ENCODE measurements at places on chromosomes 7 and 10.

DNA sequence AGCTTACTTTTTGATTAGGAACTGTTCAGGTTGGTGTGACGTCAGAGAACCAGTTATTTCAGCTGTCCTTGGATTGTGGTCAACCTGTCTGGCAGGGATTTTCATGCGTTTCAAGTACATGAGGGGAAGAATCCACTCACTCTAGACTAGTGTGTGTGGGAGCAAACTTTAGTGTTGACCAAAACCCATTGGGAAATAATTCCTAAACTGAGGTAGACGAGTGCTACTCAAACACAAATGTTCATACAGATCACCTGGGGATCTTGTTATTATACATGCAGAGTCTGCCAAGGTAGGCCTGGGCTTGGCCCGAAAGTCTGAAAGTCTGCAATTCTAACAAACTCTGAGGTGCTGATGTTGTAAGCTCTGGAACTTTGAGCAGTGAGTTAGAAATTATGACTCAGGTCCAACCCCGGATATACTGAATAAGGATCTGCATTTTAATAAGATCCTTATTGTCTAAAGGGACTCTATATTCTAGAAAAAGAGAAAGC, 111.1 kb upstream of the CREB5 start:
- no peak for DNase-seq

DNA sequence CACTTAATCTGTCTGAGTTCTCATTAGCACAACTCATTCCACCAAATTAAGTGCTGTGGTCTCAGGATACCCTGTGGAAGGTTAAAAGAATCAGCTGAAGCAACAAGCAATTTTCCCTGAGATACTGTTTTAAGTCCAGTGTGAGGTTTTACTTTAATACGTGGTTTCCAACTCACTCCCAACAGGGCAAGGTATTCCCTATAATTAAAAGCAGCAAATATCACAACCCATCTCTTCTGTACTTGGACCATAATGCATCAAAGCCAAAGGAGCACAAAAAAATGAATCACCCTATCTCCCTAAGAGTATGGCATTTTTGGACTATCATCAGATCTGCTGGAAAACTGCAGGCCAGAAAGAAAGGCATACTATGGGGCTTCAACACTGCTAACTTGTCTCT, 4.9 kb downstream of the CADPS2 start:
- DNase-seq = no peak

- DNase-seq = peak; percentile 18
Measured at GRCh38 chr10:87921931-87922688, 58.7 kb downstream of the PTEN start.

GRCh38 chr7:150949971-150950491, 28.1 kb downstream of the KCNH2 start:
- no peak for DNase-seq

DNA sequence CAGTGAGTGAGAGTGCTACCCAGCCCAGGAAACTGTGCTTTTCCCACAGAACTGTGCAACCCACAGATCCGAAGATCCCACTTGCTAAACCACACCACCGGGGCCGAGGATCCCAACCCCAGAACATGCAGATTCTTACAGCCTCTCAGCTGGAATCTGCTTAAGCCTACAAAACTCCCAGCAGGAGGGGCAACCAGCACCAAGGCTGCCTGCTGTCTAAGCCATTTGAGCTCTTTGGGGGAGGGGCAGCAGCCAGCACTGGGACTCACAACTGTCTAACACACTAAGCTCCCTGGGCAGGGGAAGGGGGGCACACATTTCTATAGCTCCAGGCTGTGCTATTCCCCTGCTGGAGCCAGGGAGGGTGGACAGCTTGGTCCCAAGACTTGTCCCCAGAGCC, 529.9 kb downstream of the XPNPEP1 start:
- no peak for DNase-seq

DNA sequence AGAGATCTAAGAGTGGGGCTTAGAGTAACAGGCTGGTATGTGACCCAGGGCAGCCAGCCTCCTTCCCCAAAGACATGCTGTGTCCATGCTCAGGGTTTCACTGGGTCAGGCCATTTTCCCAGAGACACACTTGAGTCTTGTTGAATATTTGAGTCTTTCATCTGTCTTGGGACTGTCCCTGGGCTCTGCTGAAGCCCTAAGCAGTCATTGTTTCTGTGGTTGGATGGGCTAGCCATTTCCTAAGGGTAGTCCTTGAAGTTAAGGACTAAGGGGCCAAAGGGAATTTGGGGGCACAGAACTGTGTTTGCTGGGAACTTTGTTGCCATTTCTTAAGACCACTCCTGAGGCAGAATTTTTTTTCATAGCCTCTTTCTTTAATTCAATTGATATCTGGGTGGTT, 98.4 kb upstream of the SAMD8 start:
- no peak for DNase-seq

DNA sequence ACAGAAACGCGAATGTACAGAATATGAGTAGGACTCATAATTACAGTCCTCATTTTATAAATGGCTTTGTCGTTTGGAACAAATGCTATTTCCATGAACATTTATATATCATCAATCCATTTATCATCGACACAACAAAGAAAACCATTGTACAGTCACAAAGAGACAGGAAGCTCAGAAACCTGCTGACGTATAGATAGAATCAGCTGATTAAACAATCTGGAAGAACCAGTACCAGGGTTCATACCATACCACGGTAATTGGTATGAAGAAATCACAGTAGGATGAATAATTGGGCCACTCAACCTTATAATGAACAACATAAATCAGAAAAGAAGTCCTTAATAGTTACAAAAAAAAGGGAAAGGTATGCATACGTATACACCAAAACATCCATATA, 295.0 kb downstream of the PARD3 start:
- no peak for DNase-seq

DNA sequence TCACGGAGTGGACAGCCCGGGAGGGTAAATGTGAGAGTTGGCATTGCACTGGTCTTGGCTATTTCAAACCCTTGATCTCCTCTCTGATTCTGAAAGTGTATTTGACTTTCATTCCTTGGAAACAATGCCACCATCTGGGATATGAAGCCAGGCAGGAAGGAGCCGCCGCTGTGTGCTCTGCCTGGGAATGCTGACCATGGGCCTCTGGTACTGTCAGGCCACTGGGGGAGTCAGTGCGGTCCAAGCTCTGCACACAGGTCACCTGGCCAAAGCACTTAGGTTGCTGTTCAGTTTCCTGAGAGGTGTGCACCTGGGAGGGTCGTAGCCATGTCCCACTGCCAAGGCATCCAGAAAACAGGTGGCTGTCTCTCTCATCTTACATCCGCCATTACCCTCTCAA, 68.5 kb upstream of the SHH start:
- no peak for DNase-seq

- no peak for DNase-seq
Measured at GRCh38 chr7:44917465-44917864, 32.1 kb upstream of the PURB start.

DNA sequence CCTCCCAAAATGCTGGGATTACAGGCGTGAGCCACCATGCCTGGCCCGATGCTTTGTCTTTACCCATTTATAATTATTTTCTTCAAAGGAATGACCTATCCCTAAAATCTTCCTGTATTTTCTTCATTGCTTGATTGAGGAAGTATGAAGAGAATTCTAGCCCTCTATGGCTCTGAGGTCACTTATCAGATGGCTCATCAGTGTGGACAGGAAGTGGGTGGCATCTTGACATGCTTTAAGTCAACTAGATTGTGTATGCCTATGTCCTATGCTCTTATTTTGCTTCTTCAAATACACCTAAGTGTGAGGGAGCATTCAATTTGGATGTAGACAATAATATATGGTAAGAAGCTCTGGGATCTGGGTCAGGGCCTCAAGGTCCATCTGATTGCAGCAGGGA, 1020.5 kb downstream of the LRMDA start:
- DNase-seq = no peak

DNA sequence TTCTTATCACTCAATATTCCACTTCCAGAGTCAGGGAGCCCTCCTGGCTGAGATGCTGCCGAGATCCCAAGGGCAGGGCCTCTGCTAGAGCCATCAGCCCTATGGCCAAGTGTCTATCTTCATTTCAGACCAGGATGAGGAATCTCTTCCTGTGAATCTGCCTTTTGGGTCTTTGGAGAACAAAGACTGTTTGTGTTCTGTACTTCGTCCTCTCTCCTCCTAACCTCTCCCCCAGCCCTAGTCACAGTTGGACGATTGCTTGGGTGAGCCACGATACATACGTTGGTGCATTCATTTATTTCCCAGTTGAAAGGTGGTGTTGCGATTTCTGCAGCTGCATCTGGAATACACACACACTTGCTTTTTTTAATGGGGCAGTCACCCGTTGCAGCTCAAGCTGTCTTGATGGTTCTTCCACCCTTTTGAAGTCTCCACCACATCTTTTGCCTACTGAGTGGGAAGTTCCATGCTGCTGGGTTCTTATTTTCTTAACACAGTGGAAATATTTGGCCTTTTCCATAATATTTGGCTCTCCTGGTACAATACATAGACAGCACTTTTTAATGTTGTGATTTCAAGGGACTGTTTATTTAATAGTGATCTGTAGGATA, 26.7 kb downstream of the SH3PXD2A start:
- DNase-seq = no peak

GRCh38 chr10:110501142-110501937, 3.6 kb downstream of the DUSP5 start:
- peak; percentile 97 for DNase-seq

- no peak for DNase-seq
Measured at GRCh38 chr10:53489335-53490182, 717.0 kb upstream of the MBL2 start.

DNA sequence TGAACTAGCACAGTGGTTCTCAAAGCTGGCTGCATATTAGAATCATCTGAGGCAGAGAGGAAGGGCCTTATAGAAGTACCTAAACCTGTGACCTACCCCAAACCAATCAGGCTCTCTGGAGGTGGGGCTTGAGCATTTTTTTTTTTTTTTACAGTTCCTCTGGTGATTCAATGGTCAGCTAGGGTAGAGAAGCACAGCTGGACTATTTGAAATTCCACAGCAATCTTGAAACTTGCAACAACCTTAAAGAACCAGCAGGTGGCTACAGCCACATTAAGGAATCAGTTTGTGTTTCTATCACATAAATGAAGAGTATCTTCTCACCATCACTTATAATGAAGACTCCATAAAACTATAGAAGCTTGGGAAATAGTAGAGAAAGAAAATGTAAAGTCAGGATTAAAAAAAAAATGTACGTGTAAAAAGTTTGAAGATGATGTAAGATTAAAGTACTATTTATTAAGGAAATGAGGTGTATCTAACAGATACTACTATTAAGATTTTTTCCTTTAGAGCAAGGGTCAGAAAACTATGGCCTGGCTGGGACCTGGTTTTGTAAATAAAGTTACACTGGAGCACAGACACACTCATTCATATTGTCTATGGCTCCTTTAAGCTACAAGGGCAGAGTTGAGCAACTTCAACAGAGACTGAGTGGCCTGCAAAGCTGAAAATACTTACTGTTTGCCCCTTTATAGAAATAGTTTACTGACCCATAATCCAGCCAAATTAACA, 3.8 kb downstream of the RTKN2 start:
- DNase-seq = peak; percentile 92

GRCh38 chr10:89029181-89029580, 38.6 kb downstream of the FAS start:
- no peak for DNase-seq

GRCh38 chr10:125214283-125214570, 53.9 kb upstream of the CTBP2 start:
- no peak for DNase-seq

DNA sequence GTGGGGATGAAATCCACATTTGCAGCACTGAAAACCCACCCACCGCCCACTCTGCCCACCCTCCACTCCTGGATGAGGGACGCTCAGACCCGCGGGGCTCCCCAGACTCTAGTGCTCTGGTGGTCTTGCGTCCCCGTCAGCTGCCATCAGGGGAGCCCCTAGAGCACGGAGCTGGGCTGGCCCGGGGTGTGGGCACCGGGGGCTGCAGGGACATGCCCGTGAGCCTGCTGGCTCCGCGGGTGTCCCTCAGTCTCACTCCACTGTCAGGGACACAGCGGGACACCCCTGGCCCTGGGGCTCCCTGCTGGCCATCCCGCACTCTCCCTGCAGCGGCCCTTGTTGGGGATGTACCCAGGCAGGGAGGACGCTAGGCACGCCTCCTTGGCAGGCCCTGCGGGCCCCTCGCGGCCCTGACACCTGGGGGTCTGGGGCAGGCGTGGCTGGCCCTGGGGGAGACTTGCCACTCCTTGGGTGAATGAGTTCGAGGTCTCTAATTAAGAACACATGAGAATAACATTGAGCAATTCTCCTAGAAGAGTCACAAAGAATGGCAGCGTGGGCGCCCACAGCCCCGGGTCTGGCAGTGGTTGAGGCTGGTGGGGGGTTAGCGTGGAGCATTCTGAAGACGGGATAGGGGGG, 64.2 kb downstream of the CFAP46 start:
- DNase-seq = no peak

GRCh38 chr10:129531969-129532660, 65.1 kb downstream of the MGMT start:
- no peak for DNase-seq

GRCh38 chr7:82469207-82469606, 25.6 kb upstream of the CACNA2D1 start:
- DNase-seq = no peak

DNA sequence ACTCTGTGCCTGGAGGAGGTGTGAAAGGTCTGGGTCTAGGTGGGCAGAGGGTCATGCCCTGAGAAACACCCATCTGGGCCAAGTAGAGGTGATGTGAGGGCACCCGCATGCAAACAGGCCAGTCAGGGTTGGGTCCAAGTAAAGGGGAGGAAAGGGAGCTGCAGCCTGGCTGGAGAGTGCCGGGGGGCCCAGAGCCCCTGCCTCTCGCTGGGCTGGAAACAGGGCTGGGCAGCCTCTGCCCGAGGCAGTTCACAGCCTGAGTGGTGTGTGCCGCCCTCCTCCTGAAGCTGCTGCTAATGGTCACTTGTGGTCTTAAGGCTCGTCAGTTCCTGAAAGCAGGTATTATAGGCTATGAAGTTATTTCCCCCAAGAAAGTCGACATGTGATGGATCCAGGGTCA, 7.3 kb downstream of the CYP2E1 start:
- no peak for DNase-seq

DNA sequence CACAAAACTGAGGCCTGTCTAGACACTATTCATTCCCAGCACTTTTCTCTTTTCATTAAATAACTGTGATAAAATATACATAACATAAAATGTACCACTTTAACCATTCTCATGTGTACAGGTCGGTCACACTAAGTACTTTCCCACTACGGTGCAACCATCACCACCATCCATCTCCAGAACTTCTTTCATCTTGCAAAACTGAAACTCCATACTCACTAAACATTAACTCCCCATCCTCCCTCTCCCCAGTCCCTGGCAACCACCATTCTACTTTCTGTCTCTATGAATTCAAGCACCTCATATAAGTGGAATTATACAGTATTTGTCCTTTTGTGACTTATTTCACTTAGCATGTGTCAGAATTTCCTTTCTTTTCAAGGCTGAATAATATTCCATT, 53.0 kb downstream of the ARHGAP12 start:
- no peak for DNase-seq
